ENCODE measurements at places on chromosomes 7 and 10.

DNA sequence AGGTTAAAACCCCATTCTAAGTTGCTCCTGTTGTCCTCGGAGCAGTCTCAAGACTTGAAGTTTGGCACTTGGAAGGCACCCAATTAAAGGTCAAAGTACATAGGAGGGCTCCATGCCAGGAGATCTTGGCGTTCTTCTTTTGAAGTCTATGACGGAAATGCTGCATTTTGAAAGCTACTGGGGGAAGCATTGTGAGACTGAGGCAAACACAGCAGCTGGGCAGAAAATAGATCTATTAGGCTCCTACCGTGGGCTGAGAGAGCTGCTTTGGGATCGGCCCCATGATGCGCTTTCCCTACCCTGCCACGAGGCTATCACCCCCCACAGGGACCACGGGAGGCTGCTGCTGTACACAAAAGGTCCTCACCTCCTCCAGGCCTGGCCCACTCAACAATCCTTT, 20.0 kb downstream of the KIAA1549 start:
- DNase-seq, result no peak

DNA sequence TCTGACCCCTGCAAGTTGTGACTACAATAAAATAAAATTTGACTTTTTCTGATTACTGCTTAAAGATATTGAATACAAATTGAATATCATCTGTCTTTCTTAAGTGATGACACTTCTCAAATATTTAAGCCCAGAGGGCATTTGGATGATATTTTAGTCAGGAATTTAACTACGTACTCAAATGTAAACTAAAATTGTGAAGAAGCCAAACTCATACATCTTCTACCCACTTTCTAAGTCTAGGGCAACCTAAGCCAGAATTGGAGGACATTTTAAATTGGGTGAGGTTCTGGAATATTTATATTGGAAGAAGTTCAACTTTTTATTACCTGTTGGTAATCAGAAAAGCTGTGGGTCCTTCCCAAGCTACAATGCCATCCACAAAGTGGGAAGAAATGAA, 149.1 kb upstream of the WDR11 start:
- DNase-seq, result no peak

DNA sequence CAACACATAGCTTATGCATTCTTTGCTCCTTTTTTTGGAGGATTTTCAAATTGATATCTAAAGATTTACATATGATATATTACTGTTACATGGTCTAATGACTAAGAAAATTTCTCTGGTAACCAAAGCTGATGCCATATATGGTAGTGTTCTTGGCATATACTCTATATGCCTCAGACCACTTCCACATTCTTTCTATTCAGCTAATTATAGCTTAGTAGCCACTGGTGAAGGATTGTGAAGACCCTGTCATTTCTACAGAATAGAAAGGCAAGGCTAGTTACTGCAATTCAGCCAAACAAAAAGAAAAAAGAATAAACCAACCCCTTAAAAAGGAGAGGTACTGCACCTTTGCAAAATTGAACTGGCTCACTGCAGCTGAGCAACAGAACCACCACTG, 3.7 kb downstream of the PURB start:
- DNase-seq, result no peak

DNA sequence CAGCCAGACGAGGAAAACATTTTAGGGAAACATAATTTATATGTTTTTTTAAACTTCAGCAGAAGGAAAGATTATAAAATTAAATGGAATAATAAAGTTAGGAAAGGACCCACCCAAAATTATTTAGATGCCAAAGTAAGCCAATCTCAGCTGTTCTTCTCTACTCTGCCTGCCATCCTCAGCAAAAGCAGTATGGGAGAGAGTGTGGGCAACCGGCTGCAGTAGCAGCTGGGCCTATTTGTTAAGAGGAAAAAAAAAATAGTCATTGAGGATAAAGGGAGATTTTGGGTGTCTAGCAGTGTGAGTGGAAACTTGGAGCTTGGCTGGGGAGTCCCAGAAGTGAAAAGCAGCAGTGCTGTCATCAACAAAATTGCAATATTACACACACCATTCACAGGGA, 15.4 kb downstream of the SEMA3E start:
- no peak for DNase-seq

DNA sequence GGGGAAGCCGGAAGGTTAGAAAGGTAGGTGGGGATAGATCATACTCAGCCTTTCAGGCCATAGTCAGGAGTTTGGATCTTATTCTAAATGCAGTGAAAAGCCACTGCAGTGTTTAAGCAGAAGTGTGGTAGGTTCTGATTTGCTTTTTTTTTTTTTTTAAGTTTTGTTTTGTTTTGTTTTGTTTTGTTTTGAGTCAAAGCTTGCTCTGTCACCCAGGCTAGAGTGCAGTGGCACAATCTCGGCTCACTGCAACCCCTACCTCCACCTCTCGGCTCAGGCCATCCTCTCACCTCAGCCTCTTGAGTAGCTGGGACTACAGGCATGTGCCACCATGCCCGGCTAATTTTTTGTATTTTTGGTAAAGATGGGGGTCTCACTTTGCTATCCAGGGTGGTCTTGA, 23.5 kb downstream of the RHOBTB1 start:
- no peak for DNase-seq

DNA sequence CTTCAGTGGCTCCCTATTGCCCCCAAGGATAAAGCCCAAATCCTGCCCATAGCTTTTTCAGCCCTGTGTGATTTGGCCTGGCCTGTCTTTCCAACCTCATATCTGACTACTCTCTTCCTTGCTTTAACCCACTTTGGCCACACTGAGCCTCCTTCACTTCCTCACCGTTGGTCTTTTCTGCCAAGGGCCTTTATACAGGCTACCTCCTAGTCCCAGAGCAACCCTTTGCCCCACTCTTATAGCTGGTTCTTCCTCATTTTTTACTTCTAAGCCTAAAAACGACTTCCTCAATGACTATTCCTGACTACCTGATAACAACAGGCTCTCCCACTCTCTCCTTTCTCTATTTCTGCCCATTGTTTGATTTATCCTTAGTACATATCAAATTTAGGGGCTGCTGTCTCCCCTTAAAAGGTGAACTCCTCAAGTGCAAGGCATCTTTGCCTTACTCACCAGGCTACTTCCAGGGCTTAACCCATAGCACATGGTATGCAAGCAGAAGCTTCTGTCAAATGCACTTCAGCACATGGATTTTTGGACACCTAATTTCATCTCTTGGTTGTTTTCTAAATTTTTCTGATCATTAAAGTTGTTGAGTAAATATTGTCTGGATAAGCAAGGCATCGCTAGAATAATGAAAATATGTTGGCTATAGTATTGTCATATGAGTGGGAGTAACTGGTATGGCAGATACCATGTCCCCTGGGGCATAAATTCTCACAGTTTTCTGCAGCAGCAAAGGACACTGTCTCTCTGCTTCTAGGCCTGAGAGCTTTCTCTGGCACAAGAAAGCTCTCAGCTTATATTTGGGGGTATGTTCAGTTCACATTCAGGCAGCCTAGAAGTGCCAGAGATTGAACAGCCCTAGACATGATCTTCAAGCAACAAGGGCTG, 201.5 kb upstream of the GPR26 start:
- DNase-seq, result no peak

- DNase-seq, result no peak
Measured at GRCh38 chr10:71799608-71800453, 26.5 kb upstream of the VSIR start.

DNA sequence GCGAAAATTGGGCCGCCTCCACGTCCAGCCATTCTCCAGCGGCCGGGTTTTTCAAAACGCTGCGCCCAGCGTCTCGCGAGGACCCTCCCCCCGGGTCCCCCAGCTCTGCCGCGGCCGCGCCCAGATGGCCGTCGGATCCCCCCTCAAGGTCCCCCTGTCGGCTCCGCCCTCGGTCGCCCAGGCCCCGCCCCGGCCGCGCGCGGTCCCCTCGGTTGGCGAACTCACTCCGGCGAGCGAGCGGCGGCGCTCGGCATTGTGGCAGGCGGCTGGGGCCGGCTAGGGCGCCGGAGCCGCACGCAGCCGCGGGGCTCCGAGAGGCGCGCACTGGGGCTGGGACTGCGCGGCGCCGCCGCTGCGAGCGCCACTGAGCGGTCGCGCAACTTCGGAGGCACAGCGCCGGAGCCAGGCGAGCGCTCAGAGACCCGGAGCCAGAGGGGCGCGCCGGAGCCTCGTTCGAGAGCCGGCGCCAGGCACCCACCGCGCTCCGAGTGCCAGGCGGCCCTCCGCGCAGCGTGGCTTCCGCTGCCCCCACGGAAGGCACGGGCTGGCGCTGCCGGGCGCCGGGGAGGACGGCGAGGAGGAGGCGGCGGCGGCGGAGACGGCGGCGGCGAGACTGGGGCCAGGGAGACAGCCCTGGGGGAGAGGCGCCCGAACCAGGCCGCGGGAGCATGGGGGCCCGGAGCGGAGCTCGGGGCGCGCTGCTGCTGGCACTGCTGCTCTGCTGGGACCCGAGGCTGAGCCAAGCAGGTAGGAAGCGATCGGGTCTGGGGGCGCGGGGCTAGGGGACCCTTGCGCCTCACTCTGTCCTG, at the start of gene UNC5B:
Gene UNC5B, plus strand, starts transcription at position 253 of the 809 bp plus-strand sequence. Its CDS starts 416 bp downstream, at position 669.
- DNase-seq, result peak; percentile 49

DNA sequence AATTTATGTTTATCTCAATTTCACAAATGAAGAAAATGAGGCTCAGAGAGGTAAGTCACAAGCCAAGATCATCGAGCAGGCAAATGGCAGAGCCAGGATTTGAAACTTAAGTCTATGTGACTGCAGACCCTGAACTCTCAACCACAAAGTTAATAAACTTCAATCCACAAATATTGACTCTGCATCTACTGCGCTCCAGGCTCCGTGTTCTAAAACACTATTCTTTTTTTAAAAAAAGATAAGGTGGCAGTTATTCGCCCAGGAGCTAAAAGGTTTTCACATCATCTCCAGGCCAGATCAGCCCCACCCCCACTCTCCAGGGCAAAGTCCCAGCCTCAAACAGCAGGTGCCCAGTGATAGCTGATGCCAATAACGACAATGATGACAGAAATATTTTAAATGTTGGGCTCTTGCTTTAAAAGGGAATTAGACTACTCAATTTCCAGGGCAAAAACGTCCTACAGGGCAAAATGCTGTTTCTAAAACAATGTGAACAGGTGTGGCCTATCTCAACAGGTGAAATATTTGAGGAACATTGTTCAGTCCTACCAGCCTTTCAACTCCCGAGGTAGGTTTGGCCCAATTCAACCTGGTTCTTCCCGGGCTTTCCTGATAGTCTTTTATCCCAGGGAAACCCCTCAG, 85.2 kb downstream of the SORBS1 start:
- no peak for DNase-seq

DNA sequence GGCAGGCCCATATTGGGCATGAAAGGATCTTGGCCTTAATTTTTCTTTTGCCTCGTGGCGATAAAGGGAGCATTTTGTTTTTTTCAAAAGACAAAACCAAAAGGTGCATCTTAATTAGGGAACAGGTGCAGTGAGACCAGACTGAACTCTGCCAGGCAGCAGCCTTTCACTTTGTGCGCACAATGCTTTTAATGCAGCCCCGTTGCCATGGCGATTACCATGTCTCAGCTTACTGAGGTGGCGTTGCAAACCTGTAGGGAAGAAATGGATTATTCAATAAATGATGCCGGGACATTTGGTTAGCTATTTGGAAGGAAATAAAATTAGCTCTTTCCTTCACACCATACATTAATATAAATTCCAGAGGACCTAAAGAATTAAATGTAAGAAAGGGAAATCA, 61.9 kb downstream of the MYL10 start:
- no peak for DNase-seq

- DNase-seq, result no peak
Measured at GRCh38 chr7:84900215-84900614, 286.6 kb downstream of the SEMA3D start.

GRCh38 chr7:149714910-149715471, 58.4 kb downstream of the ZNF467 start:
- no peak for DNase-seq

DNA sequence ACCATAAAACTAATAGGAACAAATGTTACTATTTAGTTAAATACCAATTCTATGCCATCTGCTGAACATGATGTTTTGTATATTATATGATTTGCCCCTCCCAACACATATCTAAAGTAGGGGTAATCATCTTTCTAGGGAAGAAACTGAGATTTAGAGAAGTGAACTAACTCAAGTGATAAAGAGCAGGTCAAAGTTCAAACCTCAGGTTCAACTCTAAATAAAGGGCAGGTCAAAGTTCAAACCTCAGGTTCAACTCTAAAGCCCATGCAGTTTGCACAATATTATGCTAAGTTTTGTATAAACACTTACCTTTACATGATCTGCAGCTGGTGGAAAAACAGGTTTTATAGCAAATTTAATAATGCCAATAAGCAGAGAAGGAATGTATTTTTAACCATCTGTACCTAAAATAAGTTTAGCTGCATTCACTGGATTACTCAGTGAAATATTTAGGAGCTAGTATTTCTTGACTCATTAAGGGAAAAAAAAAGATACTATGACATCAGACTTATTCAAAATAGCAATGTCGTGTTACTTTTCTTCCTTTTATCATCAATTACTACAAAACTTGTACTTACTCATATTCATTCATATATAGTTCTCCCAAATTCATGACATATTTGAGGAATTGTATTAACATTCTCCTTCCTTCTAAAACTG, 1194.3 kb upstream of the CELF2 start:
- DNase-seq, result no peak

GRCh38 chr7:76238326-76238725, 36.6 kb downstream of the SRRM3 start:
- no peak for DNase-seq

GRCh38 chr10:129771576-129771975, 192.5 kb downstream of the EBF3 start:
- no peak for DNase-seq

- no peak for DNase-seq
Measured at GRCh38 chr10:84200537-84201243, 6.4 kb downstream of the CDHR1 start.

DNA sequence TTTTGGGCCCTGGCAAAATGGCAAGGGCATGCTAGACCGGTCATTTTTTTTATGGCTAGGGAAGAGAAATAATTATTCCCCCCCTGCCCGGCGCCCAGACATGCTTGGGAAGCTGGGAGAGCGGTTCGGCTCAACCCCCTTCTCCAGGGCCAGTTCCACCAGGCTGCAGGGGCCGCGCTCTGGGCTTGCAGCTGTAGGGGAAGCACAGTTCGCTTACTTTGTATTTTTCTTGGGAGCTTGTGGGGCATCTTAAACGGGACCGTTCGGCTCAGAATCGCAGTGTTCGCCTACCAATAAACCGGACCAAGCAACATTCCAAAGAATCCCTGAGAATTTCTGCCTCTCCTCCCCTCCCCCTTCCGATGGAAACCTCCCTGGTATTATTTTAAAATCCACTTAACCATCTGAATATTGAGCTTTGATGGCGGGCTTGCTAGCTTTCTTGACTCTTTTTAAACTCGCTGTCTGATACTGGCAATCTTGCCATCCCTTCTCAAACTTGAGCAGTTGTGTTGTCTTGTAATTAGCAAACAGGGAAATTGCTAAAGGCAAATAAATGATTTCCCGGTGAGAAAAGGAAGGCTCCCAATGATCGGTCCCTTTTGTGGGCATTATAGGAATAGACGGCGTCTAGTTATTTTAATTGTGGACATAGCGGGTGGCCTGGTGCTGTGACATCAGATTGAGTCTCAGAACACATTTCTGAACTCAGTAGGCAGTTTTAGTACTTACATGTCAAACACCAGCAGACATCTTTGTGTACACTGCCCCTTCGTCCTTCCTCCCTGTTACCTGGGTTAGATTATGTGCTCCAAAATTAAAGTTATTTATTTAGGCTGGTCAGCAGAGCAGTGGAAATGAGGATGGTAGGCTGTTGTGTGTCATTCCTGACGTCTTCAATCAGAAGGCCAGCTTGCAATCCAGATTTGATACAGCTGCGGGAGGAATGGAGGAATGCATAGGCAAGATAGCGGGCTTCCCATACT, 3.4 kb downstream of the TCF7L2 start:
- DNase-seq, result no peak

GRCh38 chr7:64849250-64849923, 53.7 kb upstream of the ZNF273 start:
- no peak for DNase-seq

GRCh38 chr7:32161708-32162107, 91.5 kb upstream of the PDE1C start:
- DNase-seq, result no peak
